ENCODE measurements at places on chromosomes 7 and 10. TPM values are rescaled to one million over a fixed set of nuclear protein-coding genes. Genes with fewer than 3 reads are reported as not detected.

The ZNF107 gene
- not detected for total RNA-seq

The ASB10 gene
- total RNA-seq: not detected

The SCIN gene
- total RNA-seq: not detected

The WEE2 gene
- total RNA-seq: not detected

DNA sequence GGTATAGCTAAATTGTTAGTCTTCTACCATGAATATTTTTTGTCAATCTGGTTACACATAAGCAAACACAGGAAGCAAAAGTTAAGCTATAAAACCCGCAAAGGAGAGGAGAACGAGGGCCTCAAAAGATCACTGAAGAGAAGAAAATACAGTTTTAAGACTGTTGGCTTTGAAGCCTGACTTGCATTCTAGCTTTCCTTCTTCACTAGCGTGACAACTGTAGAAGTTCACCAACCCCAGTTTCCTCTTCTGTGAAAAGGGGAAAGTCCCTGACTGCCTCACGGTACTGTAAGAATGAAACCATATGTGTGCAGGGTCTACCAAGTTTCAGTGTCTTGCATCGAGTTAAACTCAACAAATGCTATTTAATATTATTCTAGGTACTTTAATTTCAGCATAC lies 7.5 kb upstream of the LRRN3 start:
- no peak for DNase-seq

The SPDYE11 gene
- not detected for total RNA-seq

- no peak for DNase-seq
These were observed 10.5 kb upstream of the TRIM24 start for GRCh38 chr7:138449580-138449979.

The PPP2R2D gene
- 47.4 TPM for total RNA-seq

GRCh38 chr10:30704026-30704600 lies 74.6 kb upstream of the LYZL2 start:
- no peak for DNase-seq

GRCh38 chr7:11343818-11344413 lies 370.2 kb downstream of the PHF14 start:
- DNase-seq: peak; percentile 8

DNA sequence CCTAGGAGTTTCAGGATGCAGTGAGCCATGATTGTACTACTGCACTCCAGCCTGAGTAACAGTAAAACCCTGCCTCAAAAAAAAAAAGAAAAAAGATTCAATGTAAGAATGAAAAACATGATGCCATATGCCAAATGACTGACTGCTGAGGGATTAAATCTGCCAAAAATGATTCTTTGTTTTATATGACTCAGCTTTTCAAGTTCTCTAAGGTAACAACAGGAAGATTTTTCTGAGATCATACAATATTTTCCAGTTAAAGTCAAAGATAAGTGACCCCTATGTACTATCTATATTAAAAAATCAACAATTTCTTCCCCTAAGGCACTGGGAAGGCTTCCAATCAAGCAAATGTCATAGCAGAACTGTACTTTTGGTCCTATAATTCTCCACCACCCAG lies 271.2 kb upstream of the IMMP2L start:
- no peak for DNase-seq

DNA sequence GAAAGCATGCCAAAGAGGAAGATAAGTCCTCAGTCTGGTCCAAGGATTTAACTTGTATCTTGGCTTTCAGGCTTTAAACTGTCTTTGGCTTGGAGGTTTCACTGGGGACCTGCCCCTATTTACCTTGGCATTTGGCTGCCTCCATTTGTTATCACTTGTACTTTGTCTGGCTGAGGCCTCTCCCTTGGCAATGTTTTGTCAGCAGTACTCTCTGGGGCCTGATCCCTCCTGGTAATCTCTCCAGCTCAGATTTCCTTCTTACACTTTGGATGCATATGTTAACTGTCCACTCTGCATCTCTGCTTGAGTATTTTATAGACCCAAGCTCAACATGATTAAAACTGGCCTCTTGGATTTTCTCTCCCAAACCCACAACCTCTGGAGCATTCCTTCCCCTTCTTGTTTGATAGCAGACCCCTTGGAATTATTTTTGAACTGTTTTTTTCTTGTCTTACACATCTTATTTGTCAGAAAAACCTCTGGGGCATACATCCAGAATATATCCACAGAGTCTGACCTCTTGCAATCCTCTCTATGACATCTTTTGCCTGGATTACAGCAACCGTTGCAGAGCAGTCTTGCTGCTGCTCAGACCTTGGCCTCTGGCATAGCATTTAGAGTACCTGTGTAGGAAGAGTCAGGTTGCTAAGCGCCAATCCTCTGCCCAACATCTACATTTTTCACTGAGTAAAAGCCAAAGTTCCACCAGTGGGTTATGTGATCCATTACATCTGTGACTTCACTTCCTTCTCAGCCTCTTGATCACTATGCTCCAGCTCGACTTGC lies 35.2 kb downstream of the ZNF487 start:
- no peak for DNase-seq

DNA sequence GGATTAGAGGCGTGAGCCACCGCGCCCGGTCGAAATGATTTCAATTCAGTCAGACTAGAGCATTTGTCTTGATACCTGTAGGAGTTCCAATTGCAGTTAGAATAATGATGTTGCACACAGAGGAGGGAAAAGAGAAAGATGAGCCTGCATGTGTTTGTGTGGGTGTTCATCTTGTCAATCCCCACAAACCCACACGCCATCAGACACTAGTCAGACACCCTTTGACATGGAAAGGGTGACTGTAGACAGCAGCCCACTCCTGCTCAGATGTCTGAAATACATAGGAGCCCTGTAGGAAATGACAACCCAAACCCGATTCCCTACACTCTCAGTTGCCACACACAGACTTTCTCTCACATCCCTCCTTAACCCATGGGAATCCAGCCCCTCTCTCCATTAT lies 92.0 kb downstream of the ABLIM1 start:
- DNase-seq: no peak

Data from H7 (cell line).